ENCODE measurements at places on chromosomes 6 and 20.

- DNase-seq: no peak
Observed at GRCh38 chr20:46108435-46108841, 9.7 kb upstream of the CD40 start.

DNA sequence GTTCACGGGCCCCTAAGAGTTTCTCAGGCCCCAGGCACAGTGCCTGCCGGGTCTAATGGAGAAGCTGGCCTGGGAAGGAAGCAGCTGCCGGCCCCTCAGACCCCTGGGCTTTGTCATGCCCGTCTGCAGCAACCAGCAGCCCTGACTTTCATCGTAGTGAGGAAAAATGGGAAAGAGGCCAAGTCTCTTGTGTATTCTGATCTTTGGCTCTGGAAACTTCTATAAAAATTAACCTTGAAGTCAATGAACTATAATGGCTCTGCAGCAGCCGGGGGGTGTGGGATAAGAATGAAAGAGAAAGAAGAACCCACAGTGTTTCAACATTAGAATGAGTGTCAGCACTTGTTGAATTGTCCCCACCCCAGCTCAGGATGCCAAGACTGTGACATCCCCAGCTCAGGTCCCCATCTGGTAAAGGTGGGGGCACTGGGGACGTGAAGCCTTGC, 12.9 kb downstream of the TGM2 start:
- no peak for DNase-seq

- no peak for DNase-seq
Observed at GRCh38 chr6:107274288-107274687, 159.0 kb upstream of the BEND3 start.

GRCh38 chr20:44552050-44552449, 30.2 kb upstream of the SERINC3 start:
- no peak for DNase-seq

GRCh38 chr20:4050203-4050980, 35.0 kb upstream of the RNF24 start:
- no peak for DNase-seq

DNA sequence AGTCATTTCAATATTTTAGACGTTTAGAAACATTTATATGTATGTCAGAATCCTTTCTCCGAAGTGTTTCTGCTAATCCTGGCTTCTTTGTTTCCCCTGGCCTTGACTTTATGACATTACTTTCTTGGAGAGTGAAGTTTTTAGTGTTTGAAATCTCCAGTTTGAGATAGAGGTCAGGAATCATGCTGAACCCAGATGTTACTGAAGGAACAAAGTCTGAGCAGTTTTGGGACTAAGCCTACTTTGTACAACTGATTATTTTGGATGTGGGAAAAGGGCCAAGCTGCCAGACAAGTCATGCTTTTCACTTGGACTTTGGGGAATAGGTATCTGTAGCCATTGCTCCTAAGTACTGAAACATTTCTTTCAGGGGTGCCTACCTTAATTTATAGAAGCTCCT, 2.3 kb downstream of the RNF144B start:
- DNase-seq: no peak

DNA sequence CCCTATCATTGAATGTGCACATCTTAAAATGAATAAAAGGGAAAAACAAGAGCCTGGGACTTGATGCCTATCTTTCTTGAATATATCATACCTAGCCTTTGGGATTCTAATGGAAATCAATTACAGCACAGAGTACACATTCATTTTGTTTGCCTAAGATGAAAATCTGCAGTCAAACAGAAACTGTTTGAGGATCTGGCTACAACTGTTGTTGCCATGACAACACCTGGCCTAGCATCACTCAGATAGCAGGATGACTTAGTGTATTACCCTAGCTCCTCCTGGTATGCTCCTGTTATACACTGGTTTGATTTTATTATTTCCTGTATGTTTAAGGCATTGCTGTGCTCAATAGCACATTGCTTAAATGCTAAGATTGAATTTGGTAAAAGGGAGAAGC, 71.5 kb upstream of the LAMP5 start:
- no peak for DNase-seq

GRCh38 chr6:82144007-82144851, 103.3 kb downstream of the IBTK start:
- DNase-seq: no peak

GRCh38 chr6:119076576-119077390, 1.7 kb downstream of the FAM184A start:
- no peak for DNase-seq

Data from neural crest cell (in vitro differentiated cells).